ENCODE measurements at places on chromosomes 6 and 20.

DNA sequence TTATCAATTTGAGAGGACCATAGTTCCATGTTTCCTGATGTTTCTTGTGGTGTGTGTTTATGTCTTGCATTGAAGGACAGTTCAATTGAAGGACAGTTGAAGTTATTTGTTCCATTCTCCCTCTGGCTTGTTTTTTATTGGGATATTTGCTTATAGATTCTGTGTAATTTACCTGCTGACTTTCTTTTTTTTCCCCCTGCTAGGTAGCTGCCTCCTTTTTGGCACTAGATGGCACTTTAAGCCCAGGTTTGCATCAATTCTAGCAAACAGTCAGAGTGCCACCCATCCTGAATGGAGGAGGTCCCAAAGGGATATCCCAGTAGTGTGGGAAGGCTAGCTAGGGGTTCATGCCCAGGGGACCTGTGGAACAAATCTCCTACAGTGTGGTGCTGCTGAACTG lies 78.1 kb downstream of the CFAP61 start:
- peak; percentile 3 for DNase-seq

- no peak for DNase-seq
Measured at GRCh38 chr6:84258268-84258667, 30.8 kb upstream of the CEP162 start.

DNA sequence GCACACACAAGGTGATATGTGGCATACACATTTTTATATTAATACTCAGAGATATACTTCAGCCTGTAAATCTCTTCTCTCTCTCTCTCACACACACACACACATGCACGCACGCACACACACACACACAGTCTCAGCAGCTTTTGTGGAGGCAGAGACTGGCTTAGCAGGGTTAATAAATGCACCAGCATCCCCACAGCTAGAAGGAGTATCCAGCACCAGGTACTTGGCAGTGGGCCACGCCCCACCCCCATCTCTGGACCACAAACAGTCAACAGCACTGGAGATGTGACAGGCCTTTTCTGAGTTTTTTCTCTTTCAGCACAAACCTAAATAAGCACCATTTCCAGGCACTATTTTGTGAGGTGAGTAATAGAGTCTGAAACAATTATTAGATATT lies 47.3 kb upstream of the LRFN2 start:
- no peak for DNase-seq

DNA sequence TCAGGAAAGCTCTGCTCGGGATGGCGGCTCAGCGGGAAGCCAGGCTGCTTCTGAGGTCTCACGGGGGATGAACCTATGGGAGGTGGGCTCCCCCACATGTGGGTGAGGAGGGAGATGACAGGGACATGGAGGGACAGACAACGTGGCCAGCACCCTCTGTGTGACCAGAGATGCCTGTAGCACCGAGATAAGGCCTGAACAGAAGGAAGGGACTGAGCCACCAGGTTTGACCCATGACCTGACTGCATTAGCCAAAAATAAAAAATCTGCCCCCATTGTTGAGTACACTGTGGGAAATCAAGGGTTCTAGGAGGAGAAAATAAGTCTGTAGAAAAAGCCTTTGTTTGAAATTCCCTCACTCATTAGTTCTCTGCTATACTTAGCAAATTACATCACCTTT lies 105.7 kb downstream of the RNASET2 start:
- no peak for DNase-seq

GRCh38 chr20:54168961-54169862 lies 4.6 kb downstream of the CYP24A1 start:
- no peak for DNase-seq

DNA sequence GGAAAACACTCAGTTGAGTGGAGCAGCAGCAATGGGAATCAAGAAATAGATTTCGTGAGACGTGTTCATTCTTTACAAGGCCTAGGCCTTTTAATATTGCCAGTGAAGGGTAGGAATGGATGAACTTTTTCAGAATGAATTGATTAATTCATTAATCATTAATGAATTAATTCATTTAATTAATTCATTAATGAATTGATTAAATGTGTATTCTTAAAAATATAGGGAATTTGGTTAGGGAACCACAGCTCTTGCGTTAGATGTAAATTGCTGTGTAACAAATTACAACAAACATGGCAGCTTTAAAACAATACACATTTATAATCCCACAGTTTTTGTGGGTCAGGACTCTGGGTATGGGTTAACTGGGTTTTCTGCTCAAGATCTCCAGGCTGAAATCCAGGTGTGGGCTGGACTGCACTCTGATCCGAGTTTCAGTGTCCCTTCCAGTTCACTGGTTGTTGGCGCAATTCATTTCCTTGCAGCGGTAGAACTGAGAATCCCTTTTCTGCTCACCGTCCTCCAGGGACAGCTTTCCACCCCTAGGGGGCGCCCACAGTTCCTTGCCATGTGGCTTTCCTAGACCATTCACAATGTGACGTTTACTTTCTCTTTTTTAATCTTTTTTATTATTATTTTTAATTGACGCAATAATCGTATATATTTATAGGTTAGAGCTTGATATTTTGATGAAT lies 32.8 kb upstream of the BCAS1 start:
- DNase-seq, result peak; percentile 75

- DNase-seq, result no peak
Measured at GRCh38 chr6:137800762-137801161, 66.3 kb upstream of the TNFAIP3 start.

Data from fibroblast of pulmonary artery (primary cell).